Gastroesophageal sphincter (tissue), 4 donors: ENCODE measurements at places on chromosomes 16 and 17. TPM values are rescaled to one million over a fixed set of nuclear protein-coding genes. Genes with fewer than 3 reads are reported as not detected.

- ATAC-seq: peak; percentile 29
Observed at GRCh38 chr16:14004031-14004728, 66.9 kb upstream of the MRTFB start.

GRCh38 chr16:85637061-85637807, 24.1 kb downstream of the GSE1 start:
- no peak for ATAC-seq

- ATAC-seq: no peak
Observed at GRCh38 chr16:47895146-47895545, 260.6 kb downstream of the ABCC12 start.

- ATAC-seq: no peak
Observed at GRCh38 chr16:80580109-80580832, 39.5 kb downstream of the DYNLRB2 start.

DNA sequence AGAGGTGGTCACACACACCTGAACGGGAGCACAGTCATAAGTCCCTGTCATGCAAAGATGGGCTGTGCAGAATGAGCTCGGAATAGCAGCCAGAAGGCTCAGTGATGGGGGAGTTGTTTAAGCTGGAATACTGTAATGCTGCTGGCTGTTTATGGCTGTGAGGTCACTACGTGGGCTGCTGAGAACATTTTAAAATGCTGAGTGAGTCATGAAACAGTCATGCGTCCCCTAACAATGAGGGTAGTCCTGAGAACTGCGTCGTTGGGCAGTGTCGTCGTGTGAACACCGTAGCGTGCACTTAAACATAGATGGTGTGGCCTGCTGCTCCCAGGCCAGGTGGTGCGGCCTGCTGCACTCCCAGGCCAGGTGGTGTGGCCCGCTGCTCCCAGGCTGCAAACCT, 39.7 kb downstream of the TBCD start:
- ATAC-seq: no peak

- ATAC-seq: no peak
Observed at GRCh38 chr17:15340966-15341365, 431 bp downstream of the TEKT3 start.

GRCh38 chr16:87679593-87680271, 77.4 kb downstream of the JPH3 start:
- ATAC-seq: no peak

- no peak for ATAC-seq
Observed at GRCh38 chr17:7407485-7408251, at the start of gene NLGN2. TSS of gene NLGN2 (plus strand) at chr17:7407845. CDS start at chr17:7408256, 411 bp downstream.

DNA sequence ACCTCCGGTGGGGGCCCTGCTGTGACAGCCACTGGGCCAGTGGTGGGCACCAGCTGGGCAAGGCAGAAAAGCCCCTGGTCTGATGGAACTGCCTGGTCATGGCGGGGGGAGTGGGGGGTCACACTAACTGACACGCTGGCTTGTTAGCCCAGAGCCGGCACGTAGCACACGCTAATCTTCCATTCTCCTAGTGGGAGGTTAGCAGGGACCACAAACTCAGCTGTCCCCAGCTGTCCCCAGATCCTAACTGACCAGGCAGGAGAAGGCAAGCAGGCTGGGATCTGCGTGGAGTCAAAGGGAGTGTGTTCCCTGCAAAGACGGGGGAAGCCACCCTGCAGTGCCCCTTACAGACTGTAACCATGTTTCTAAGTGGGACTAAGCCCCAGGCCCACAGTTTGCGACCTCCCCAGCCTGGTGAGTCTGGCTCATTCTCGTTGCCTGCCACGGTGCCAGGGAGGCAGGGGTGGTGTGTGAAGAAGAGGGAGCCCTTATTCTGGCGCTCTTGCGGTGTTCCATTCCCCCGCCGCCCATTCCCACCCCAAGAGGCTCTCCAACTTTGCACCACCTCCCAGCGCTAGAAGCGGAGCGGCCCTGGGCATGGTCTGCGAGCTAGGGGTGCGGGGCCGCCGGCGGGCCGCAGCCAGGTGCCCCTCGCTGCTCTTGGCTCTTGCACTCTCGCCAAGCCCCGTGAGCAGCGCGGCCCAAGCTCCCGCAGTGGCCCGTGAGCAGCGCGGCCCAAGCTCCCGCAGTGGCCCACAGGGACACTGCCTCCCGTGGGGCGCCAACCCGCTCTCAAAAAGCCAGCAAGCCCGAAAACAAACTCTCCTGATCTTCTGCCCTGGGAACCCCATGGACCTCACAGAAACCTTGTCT, 12.1 kb upstream of the ZNF423 start:
- no peak for ATAC-seq

DNA sequence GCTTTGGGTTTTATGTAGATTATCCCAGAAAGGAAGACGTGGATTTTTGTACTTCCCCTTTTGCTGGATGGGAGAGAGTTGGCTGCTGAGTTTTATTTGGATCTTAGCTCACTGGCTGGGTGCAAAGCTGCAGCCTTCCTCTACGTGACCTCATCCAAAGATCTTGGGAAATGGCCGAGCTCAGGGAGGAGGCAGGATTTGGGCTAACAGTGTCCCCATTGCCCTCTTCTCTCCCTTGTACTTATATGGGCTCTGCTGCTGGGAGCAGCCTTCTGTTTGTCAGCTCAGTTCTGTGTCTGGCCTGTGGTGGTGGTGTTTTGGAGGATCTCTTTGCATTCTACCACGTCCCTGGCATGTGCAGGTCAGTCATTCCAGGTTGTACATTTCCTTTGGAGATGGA, 2.0 kb downstream of the AOC3 start:
- peak; percentile 70 for ATAC-seq

- ATAC-seq: peak; percentile 96
Observed at GRCh38 chr16:56625140-56625942, at the start of gene MT1E. TSS of gene MT1E (plus strand) at chr16:56625781. CDS start at chr16:56625852, 71 bp downstream.

DNA sequence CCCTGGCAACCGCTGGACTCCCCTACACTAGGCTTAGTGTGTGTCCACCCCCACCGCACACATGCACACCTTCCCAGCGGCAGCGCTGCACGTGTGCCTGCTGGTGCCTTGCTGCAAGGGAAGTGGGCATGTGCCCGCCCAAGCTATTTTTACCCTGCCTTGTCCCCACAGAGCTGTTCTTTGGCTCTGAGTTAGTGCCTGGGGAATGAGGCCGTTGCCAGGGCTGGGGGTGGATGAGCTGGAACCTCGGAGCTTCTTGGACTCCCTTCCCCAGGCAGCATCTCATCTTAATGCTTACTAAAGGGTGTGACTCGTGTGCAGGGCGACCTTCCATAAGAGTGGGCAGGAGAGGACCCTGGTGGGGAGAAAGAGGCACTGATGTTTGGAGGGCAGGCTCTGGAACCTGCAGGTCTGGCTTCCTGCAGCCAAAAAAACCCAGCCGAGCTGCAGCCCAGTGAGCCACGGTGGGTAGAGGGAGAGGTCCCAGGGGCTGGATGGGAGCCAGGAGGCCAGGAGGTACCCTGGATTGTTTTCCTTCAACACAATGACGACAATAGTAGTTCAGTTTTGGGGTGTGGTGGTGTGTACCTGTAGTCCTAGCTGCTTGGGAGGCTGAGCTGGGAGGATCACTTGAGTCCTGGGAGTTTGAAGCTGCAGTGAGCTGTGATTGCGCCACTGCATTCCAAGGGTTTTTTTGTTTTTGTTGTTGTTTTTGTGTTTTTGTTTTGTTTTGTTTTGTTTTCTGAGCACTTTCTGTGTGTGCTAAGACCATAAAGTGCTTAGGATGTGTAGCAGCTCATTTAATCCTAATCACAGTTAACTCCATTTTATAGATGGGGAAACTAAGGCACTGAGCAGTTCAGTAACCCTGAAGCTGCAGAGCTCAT, 119.1 kb downstream of the RAB11FIP4 start:
- no peak for ATAC-seq

GRCh38 chr16:27767971-27768591, 218.1 kb downstream of the KATNIP start:
- no peak for ATAC-seq

GRCh38 chr17:17840751-17841591, 4.2 kb upstream of the SREBF1 start:
- ATAC-seq: no peak

- no peak for ATAC-seq
Observed at GRCh38 chr16:56348168-56349085, 76.9 kb downstream of the AMFR start.

DNA sequence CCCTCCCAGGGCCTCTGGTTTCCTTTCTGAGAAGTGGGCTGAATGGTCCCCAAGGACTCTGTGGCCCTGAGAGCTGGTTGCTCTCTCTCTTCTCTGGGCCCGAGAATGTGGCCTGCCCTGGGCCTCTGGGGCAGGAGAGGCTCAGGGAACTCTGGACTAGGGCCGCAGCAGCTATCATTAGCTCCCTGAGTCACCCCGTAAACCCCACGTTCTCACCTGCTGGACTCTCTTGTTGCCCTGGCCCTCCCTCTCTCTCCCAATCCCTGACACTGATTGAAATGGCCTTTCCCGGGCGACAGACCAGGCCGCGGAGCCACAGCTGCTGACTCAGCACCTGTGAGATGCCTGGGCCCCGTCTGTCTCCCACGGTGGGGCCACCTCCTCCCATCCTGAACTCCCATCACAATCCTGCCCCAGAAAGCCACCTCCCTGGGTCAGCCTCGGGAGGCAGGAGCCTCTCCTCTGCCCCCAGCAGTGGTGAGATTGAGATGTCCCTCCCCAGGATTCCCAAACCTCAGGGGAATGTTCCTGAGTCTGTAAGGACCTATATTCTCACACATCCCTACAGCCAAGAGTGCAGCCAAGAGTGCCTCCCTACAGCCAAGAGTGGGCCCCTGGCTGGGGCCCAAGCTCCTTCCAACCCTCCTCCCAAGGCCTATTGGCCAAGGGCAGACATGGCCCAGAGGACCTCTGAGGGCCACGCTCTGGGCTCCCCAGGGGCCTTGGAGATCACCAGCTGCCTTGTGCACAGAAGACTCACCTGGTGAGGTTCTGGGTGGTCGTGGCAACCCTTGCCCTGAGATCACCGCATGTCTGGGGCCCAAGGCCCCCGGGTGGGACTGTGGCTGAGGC, 470 bp downstream of the TRPV3 start:
- ATAC-seq: no peak

GRCh38 chr16:11414815-11415775, 69.8 kb downstream of the RMI2 start:
- ATAC-seq: no peak

DNA sequence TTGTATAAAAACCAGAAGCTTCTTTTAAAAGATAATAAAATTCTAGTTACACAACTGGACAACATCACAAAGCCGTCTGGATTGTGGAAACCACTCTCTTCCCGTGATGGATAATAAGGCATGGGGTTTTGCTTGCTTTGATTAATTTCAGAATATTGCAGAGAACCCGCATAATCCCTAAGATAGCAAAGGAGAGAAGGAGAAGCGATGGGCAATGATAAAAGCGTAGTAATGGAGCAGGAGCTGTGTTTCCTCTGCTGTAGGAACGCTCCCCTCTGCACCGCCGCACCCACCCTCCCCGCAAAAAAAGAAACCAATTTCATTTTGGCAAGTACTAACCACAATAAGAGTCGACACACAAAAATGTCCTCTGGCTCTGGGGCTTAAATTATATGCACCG, 340.9 kb upstream of the PSMD7 start:
- no peak for ATAC-seq

The FBXO39 gene
- total RNA-seq: not detected

The MYH8 gene
- total RNA-seq: not detected

The SPNS1 gene
- total RNA-seq: 25.6 TPM

The CHST6 gene
- 2.6 TPM for total RNA-seq

The NME4 gene
- total RNA-seq: 61.1 TPM

The ARL5C gene
- total RNA-seq: not detected

The VPS35L gene
- 40.8 TPM for total RNA-seq

The CD300A gene
- 2.7 TPM for total RNA-seq
